Tibial nerve (tissue), 4 donors: ENCODE measurements at places on chromosomes 4 and X. TPM values are rescaled to one million over a fixed set of nuclear protein-coding genes. Genes with fewer than 3 reads are reported as not detected.

Gene POLN
- 9.6 TPM for total RNA-seq

Gene EXOC1
- 40.4 TPM for total RNA-seq

Gene IGSF1
- 10.8 TPM for total RNA-seq

Gene SMIM10L2A
- 1.5 TPM for total RNA-seq

Gene HNRNPH2
- total RNA-seq, result 40.4 TPM

Gene GALNTL6
- not detected for total RNA-seq

Gene FATE1
- total RNA-seq, result not detected

Gene TCEAL4
- total RNA-seq, result 215 TPM

Gene TMSB15C
- total RNA-seq, result 4.8 TPM

Gene ARL9
- 1.5 TPM for total RNA-seq

Gene AIFM1
- total RNA-seq, result 12.0 TPM
